Glomerular endothelial cell (primary cell): ENCODE measurements at places on chromosomes 2 and 18.

GRCh38 chr2:96540136-96540535 is 3.6 kb downstream of the ARID5A start:
- no peak for DNase-seq

- DNase-seq: no peak
Measured at GRCh38 chr18:58727776-58728500, 56.7 kb downstream of the MALT1 start.

DNA sequence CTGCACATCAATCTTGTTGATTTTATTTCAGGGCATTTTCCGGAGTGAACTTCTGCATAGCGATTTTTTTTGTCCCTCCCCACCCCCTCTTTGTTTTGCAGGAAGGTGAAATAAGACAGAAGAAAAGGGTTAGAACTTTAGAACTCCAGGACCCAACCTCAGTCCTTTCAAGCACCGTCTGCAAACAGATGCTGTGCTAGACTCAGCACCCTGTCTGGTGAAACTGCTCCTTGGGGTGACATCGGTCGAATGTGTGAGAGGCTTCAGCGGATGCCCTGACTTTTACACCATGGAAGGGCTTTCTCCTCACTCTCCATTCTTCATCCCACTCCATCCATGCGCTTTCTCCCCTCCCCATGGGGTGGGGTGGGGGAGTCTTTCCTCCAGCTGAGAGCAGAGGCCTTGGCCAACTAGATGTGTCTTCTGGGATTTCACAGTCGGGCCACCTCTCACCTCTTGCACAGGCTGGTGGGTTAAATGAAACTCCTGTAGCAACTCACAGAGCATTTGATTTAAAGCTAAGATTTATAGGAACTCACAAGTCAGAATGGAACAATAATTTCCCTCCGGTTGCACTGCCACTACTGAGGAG is 43.3 kb upstream of the EDAR start:
- no peak for DNase-seq

DNA sequence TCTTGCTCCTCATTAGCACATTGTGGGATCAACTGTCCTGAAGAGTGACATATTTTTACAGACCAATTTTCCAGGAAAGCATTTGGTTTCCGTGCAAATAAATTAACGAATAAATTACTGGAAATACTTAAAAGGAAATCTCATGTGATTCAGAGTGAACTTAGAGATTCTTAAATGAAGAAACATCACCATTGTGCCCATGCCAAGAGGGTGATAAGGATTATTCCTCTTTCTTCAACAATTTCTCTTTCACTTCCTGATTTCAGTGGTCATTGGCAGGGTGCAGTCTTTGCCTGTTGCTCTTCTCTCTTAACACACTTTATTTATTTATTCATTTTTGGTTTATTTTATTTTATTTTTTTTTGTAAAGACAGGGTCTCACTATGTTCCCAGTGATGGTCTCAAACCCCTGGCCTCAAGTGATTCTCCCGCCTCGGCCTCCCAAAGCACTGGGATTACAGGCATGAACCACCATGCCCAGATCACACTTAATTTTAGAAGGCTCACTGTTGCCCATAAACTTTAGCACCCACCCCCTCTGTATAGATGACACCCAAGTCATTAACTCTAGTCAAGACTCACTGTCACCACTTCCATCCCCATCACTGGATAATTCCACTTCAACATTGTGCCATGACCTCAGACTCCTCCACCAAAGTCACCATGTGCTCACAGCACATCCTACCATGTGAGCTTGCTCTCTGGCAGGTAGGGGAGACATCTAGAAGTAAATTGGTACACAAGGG is 92.6 kb upstream of the CERS6 start:
- no peak for DNase-seq

DNA sequence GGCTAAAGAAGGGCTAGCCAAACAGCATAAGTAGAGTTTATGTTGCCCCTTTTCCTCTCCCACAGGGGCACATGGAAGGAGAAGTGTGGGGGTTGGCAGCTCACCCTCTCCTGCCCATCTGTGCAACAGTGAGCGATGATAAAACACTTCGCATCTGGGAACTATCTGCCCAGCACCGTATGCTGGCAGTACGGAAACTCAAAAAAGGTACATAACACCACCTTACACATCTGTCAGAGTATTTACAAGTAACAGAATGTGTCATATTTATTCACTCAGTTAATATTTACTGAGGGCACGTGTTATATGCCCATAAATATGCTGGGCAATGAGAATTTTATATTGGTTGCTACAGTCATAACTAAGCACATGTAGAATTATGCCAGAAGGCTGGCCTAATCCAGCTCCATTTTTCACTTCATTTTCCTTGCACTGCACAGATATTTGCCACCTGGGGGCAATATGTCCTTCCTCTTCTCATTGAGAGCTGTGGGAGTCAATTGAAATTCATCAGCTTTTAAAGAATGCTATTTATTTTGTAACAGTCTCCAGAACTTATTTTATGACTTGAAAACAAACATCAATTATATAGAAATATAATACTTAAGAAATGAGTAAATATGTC is 150.6 kb downstream of the RTN4 start:
- no peak for DNase-seq

- DNase-seq: no peak
Measured at GRCh38 chr2:213089438-213089837, 62.0 kb downstream of the IKZF2 start.
